Epithelial cell of proximal tubule (primary cell): ENCODE measurements at places on chromosomes 3 and 15.

DNA sequence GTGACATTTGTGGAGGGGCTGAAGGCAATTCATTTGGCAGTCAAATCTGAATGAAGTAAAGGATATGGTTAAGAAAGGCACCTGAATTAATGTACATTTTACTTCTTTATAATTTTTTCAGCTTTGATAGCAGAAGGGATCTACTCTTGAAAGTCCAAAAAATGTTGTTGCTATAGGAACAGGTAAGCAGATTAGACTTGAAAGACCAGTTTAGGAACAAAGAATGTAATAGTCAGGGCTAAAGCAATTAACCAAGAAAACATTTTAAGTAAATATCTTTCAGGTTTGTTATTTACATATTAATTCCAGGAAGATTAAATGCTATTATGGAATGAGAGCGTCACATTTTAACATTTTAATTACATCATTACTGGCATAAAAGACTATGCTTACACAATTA lies 1.1 kb downstream of the ATP13A4 start:
- no peak for DNase-seq

- DNase-seq: no peak
Measured at GRCh38 chr15:64067564-64068030, 21.3 kb upstream of the DAPK2 start.

DNA sequence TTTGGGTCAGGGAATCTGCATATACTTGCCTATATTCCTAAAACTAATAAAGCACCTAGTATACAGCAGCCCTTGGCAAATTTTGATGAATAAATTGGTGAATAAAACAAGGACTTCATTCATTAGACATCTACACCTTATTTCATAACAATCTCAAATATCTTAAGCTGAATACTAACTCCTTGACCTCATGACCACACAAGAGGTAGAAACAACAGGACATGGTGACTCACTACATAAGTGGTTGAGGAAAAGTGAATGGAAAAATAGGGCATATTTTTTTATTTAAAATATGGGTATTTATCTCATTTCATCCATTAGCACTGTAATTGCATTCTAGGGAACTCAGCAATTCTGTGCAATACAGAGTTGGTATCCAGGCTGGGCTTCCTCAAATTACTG lies 7.8 kb upstream of the STAC start:
- no peak for DNase-seq

GRCh38 chr3:160695915-160696327 lies 19.0 kb downstream of the ARL14 start:
- DNase-seq: no peak

GRCh38 chr3:72187131-72187530 lies 402.2 kb upstream of the PROK2 start:
- no peak for DNase-seq

GRCh38 chr3:20990896-20991295 lies 760.1 kb downstream of the ZNF385D start:
- DNase-seq: no peak
